CD4-positive, alpha-beta T cell treated with Interleukin-1 beta for 1 hour (primary cell): ENCODE measurements at places on chromosomes 11 and 22.
A peak's percentile ranks its signal among the peaks of the same experiment; 100 is the strongest.

- no peak for DNase-seq
These were observed 25.1 kb downstream of the RNF185 start for GRCh38 chr22:31185056-31185455.

DNA sequence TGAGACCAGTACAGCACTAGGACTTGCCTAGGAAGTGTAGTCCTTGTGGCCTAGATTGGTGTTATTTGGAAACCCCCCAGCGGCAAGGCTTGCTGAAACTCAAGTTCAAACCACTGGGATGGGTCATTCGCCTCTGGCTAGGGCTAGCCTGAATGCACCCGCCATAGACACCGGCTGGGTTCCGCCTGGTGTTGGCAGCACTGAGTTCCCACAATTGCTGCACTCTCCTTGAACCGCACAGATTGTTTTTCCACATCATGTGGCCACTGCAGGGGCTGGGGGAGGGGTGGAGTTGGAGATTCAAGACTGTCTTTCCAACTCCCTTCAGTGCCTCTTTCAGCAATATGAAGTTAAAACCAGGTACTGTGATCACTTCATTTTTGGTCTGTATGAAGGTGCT, 43.1 kb downstream of the CCDC73 start:
- DNase-seq = no peak

- DNase-seq = no peak
These were observed 253.6 kb upstream of the ANO3 start for GRCh38 chr11:26078231-26078821.

- DNase-seq = no peak
These were observed 428.2 kb downstream of the BUD13 start for GRCh38 chr11:116344601-116345000.

GRCh38 chr11:62127941-62128770, 4.3 kb downstream of the INCENP start:
- DNase-seq = no peak

DNA sequence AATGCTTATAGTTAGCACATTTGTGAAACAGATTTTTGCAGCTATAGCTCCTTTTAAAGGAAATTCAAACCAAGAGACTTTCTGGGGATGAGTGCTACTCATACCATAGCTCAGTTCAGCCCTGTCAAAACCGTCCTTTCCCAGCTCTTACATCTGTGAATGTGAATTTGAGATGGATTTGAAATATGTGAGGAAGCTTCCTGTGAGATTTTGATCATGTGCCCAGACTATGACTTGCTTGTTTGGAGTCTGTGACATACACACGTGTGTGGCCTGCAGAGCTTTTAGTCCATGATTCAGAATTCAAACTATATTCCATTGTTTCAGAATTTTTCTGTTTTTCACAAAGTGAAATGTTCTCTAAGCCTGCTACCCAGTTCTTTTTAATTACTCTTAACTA, 4.4 kb upstream of the MMP1 start:
- DNase-seq = no peak

DNA sequence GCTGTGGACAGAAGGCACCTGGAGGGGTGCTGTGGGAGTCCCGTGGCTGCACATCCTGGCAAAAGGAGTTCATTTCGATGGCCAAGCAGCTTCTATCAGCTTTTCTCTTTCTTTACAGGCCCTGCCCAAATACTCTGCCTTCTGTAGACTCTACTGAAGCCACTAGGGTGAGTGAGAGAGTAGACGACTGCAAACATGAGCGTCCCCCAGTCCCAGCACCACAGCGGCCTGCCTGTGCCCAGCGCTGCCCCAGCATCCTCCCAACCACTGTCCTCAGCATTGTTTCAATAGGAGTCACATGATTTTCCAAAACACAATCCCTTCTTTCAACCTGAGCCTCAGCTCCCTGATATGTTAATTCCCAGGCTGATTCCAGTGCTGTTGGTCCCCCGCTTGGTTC, 110.0 kb downstream of the KIRREL3 start:
- DNase-seq = no peak

- DNase-seq = no peak
These were observed 114.0 kb downstream of the ABTB2 start for GRCh38 chr11:34243600-34244464.

DNA sequence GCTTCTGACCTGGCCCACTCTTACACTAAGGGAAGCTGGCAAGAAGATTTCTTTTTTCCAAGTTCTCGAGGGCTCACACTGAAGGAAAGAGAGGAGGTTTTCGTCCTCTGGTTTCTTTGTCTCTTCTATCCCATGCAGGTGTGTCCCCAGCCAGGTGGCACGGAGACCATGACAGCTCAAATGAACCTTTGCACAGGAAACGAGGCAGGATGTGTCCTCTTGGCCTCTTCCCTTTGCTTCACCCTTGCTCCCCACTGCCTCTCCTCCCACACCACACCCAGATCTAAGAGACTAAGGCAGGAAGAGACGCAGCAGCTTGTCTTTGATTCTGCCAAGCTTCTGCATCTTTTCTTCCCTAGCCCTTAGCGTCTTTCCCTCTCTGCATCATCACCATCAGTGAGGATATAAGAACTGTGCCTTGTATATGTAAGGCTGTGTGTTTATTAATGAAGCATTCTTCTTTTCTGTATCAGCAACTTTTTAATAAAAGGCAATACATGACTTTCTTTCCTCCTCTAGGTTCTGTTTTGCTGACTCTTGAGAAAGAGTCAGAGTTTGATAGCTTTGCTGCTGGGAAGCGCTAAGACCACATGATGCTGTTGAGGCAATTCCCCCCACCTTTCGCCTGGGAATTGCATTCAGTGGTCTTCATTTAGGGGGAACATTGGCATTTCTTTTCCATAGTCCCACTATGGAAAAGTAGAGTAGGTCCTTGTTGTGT, 56.0 kb upstream of the PARVA start:
- DNase-seq = no peak

DNA sequence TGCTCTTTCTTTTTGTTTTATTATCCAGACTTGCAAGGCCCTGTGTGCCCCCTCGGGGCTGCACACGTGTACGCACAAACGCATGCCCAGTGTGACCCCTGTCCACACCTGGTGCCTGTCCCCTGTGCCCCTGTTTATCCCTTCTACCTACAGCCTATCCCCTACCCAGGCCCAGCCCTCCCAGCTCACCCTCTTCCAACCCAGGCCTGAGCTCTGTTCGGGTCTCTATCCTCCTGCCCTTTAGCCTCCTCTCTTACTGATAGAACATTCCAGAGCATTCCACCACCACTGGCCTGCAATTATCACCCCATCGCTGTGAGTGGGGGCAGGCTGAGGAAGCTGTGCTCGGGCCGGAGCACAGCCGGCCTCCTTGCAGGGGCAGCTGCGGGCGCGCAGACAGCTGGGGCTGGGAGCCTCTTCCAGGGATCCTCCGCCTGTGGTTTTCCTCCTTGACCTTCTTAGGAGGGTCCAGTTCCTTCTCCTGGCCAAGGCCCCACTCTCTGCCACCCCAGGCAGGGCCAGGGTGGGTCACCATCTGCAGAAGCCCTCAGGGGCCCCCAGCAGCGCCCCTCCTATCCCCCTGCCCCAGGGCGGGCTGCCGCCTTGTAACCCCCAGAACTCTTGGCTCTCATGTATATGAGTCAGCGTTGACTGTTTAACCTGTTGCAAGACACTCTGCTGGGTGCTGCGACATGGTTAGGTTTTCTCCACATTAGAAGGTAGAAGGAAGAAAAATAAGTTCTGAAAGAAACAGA, 41.8 kb upstream of the KCNQ1OT1 start:
- DNase-seq = no peak

- no peak for DNase-seq
These were observed 99.8 kb upstream of the ALX4 start for GRCh38 chr11:44409558-44410236.

DNA sequence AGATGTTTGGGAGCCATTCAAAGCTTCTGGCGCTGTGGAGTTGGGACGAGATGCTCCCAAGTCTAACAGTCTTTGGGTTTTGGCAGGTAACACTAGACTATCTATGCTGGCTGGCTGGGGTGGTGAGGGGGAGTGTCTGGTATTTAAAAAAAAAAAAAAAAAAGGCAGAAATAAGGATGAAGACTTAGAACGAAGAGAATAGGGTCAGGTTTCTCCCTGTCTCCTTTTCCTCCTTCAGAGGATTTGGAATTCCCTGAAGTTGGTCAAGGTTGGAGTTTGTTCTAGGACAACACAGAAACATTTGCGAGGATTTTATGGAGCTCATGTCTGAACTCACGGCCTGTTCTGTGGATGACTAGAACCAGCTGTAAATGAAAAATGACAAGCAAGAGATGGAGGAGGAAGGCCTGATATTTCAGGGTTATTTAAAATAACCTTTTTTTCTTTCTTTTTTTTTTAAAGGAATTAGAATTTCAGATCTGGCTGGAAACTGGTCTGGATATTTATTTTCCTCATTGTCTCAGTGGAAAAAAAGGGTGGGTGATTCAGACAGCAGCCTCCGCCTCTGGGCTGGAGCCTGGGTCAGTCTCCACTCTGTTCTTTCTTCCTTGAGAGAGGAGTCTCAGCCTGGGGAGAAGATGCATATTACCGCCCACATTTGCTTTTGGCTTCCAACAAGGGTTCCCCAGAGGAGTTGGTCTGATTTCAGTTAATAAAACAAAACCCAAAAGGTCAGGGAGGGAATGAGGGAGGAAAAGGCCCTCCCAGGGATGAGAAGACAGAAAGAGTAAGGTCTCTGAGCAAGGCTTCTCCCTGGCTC, 80.1 kb downstream of the USP35 start:
- DNase-seq = no peak

DNA sequence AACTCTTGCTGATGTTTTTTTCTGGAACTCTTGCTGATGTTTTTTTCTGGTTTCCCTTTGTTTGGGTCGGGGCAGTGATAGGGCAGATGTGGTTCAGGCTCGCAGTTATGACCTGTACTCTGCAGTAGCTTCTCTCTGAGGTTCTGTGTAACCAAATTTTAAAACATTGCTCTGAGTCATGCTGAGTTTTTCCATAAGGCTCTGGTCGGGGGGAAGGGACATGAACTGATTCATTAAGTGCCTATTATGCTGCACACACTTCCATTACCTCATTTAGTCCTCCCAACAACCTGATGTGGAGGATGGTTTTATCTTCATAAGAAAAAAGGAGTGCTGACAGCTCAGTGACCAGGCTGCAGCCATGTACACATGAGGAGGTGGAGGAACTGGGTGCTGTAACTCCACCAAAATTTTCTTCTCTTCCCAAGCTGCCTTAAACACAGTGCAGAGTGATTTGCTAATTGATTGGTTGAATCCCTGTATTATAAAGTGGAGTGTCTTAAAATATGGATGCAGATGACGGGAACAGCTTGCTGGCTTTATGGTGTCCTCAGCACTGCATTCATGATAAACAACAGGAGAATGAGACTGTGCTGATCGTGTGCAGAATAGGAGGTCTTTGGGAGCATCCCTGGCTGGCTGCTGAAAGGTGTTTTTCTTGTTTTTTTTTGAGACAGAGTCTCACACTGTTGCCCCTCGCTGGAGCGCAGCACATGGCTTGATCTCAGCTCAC, 19.1 kb downstream of the TNRC6B start:
- no peak for DNase-seq

GRCh38 chr11:45597097-45597496, 68.3 kb downstream of the CHST1 start:
- DNase-seq = no peak

DNA sequence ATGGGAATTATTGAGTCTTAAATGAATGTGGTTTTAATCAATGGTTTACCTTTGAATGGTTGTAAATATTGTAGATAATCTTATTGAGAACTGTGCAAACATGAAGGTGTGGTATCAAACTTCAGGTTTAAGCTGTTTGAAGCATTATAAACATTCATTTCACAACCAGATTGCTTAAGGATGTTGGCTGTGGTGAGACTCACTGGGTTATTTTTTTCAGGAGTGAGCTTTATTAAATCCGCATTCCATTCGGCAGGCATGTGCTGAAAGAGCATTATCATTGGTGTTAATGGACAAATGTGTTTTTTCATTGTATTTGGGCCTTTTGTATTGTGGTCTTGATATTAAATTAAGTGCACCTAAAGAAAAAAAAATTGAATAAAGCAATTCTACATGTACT, 9.7 kb downstream of the MMP3 start:
- no peak for DNase-seq

- DNase-seq = no peak
These were observed 480 bp downstream of the TRIM34 start for GRCh38 chr11:5625281-5625680.

GRCh38 chr11:10673501-10674062, 20.0 kb downstream of the IRAG1 start:
- no peak for DNase-seq

GRCh38 chr22:43482318-43482625, 70.5 kb downstream of the MPPED1 start:
- no peak for DNase-seq

DNA sequence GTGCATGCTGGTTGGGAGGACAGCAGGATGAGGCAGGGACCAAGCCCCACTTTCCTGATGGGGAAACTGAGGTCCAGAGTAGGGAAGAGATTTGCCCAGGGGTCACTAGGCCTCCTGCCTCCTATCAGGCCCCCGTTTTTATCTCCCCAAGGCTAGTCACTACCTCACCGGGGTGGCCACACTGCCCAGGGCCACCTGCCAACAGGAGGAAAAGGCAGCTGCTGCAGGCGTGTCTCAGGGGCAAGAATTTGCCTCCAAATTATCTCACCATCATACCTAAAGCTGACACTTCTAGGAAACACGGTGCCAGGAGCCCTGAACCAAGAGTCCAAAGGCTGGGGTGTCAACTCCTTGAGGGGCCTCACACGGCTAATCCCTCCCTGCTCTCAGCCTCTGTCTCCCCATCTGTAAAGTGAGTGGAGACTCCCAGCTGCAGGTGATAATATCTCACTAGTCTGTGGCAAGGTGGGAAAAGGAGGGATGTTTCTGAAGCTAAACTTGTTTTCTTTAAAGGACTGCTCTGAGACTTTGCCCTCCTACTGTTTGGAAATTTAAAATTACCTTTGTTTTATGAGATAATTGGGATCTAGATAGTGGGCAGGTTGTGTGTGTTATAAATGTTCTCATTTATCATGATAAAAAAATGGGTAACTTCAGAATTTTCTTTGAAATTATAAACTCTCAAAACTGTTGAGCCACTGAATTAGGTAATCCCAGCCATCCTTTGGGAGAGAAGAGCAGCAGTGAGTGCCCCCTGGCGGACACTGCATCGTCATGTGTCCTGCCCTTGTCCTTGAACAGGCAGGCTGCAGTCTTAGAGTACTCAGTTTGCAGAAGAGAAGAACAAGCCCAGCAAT, 60.0 kb downstream of the MYO7A start:
- DNase-seq = peak; percentile 61

GRCh38 chr11:44556735-44557409, 8.6 kb upstream of the CD82 start:
- DNase-seq = peak; percentile 67
